ENCODE measurements at places on chromosomes 12 and 14.
A peak's percentile ranks its signal among the peaks of the same experiment; 100 is the strongest.

DNA sequence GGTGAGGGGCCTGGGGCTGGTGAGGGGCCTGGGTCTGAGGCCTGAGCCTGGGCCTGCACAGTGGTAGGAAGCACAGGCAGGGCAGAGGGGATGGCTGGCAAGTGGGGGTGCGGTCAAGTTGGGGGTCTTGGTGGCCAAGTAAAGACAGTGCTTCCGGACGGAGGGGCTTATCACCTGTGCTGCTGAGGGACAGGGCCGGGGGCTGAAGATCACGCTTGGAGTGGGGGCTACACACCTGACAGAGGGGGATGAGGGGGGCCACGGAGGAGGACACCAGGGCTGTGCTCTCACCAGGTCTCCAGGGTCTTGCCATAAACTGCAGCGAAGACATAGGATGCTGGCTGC, 12.2 kb downstream of the TEDC1 start:
- DNase-seq, result no peak

DNA sequence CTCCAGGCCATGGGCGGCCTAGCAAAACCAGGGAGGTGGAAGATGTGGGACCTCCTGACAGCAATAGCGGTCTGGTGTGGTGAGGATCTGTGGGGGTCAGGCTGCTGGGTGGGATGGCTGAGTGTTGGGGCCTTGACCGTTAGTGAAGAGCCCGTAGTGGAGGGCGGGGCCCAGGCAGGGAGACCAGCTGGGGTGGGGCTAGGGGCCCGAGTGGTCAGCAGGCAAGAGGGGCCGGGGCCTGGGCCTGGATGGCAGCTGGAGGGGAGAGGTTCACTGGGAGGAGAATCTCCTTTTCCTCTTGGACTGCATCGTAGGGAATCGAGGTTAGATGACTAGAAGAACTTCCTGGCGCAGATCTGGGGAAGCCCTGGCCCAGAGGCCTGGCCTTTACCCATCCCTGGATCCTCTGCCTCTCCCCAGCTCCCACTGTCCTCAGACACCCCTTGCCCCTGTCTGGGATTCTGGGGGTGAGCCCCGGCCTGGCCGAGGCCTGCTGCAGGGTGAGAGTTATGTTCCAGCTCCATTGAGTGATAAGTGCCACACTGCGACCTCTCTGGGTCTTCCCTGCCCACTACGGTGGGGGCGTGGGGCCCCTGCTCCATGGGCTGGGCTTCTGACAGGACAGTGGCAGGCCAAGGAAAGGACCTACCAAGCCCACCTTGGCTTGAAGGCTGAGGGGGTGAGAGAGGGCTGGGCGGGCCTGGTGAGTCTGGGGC, 47.1 kb downstream of the KRT80 start:
- DNase-seq, result no peak

GRCh38 chr14:79325557-79325956, 885.7 kb downstream of the DIO2 start:
- no peak for DNase-seq

GRCh38 chr12:21456291-21456780, 18.9 kb downstream of the PYROXD1 start:
- no peak for DNase-seq

GRCh38 chr14:38143170-38143569, 64.5 kb upstream of the SSTR1 start:
- DNase-seq, result no peak

- DNase-seq, result no peak
These were observed 6.6 kb upstream of the ABCD4 start for GRCh38 chr14:74309125-74310022.

DNA sequence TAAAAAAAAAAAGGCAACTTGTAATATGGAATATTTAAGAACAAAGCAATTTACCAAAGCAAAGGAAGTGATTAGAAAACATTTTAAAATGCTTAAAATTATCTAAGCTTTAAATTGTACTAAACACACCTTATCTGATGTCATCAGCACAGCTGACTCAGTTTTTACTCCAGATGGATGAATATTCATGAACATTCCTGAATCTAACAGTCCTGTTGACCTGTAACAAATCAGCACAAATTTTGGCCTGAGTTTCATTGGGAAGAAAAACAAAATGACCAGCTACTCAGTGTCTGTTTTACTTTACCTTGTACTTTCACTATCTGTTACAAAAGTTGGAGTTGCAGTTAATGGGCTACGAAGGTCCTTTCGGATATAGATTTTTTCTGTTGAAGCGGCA, 16.0 kb downstream of the NR2C1 start:
- DNase-seq, result no peak

- no peak for DNase-seq
These were observed 781.4 kb upstream of the TMEM132C start for GRCh38 chr12:127485528-127485927.

DNA sequence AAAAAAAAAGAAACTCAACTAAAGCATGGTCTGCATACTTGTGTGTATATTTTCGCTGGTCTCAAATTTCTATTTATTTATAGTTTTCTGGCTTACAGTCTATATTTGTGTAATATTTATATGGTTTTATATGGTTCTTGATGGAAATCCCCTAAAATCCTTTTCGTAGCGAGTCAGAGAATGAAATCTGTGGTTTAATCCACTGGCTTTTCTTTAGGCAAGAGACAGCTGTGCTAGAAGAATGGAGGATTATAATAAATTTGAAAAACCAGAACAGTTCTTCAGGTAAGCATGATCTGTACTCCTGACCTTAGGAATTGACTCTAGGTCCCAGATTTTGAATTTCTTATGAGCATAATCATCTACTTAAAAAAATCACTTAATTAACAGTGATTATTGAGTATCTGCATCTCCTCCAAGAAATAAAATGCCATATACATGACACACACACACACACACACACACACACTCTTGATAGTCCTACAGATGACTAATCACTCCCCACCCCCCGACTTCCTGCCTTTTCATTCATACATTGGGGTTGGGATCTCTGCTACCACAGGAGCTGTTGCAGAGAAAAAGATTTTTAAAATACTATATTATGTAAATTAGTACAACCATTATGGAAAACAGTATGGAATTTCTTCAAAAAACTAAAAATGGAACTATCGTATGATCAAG, 113.4 kb downstream of the CRADD start:
- DNase-seq, result no peak

GRCh38 chr14:20477211-20477876, 8.1 kb downstream of the PNP start:
- no peak for DNase-seq

DNA sequence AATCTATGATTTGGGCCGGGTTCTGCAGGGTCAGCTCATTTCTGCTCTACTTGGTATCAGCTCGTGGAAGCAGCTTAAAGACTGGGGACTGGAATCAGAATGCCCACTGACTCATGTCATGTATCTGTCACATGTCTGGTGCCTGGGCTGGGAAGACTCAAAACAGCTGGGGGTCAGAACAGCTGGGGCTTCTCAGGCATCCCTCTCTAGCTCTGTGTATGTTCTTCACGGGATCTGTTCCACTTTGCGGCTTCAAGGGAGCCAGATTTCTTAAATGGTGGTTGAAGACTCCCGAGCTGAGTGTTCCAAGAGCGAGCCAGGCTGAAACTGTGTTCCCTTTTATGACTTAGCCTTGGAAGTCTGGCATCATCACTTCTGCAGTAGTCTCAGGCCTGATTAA, 11.9 kb downstream of the AEBP2 start:
- no peak for DNase-seq

- DNase-seq, result no peak
These were observed 55.9 kb downstream of the ZFC3H1 start for GRCh38 chr12:71607494-71608330.

GRCh38 chr14:96821501-96821900, 24.3 kb downstream of the VRK1 start:
- no peak for DNase-seq

- DNase-seq, result no peak
These were observed 51.7 kb downstream of the MGST1 start for GRCh38 chr12:16399101-16399500.

GRCh38 chr14:60275932-60276331, 26.9 kb downstream of the PPM1A start:
- no peak for DNase-seq

GRCh38 chr12:104733717-104734175, 224.3 kb downstream of the SLC41A2 start:
- no peak for DNase-seq

DNA sequence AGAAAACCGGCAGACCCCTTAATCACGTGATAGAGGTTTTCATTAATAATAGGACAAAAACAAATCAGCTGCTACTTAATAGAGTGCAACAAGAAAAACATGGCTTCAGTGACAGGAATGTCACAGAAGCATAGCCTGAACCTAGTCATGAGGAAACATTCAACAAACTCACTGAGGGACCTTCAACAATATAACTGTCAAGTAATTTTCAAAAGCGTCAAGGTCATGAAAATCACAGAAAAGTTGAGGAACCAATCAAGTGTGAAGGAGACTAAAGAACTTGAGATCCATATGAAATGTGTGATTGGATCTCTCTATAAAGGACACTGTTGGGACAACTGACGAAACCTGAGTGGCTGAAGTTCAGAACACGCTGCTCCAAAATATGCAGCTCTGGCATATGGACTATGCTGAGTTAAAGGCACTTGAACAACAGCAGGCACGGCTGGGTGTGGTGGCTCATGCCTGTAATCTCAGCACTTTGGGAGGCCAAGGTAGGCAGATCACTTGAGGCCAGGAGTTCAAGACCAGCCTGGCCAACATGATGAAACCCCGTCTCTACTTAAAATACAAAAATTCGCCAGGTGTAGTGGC, 16.3 kb downstream of the NDUFA12 start:
- DNase-seq, result no peak

- no peak for DNase-seq
These were observed 1110.6 kb downstream of the SLC6A15 start for GRCh38 chr12:83801972-83802371.

GRCh38 chr12:45212064-45212463, 3.8 kb upstream of the ANO6 start:
- DNase-seq, result no peak

DNA sequence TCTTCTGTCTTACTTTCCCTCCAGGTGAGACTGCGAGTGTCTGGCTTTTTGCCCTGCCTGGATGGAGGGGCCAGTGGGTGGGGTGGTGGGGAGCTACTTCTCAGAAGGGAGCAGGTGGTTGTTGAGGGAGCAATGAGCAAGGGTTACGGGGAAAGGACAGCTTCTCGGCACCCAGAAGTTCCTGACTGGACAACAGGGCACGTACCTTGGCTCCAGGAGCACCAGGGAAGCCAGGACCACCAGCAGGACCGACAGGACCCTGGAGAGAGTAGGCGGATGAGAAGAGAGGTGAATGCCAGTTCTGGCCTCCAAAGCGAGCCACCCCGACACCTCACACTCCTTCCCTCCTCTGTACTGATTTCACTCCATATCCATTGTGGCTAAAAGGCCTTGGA, 15.3 kb downstream of the COL2A1 start:
- DNase-seq, result no peak

GRCh38 chr14:104866451-104867370, 1.6 kb downstream of the CEP170B start:
- DNase-seq, result no peak

DNA sequence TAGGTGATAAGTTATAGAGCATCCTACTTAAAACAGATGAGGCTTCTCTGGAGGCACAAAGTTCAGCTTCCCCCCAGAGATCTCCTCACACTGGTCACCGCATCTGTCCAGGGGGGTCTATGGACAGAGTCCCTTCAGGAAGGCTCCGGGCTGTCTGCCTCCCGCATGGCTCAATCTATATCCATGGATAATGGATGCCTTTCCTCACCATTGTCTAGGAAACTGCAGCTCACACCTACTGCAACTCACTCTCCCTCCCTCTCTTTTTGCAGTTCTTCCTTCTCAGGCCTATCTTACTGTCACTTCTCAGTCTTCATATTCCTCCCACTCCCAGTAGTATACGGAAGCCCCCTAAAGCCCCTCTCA, 100.6 kb upstream of the BCL2L14 start:
- DNase-seq, result no peak

- no peak for DNase-seq
These were observed 303.1 kb downstream of the VRK1 start for GRCh38 chr14:97100306-97100705.

DNA sequence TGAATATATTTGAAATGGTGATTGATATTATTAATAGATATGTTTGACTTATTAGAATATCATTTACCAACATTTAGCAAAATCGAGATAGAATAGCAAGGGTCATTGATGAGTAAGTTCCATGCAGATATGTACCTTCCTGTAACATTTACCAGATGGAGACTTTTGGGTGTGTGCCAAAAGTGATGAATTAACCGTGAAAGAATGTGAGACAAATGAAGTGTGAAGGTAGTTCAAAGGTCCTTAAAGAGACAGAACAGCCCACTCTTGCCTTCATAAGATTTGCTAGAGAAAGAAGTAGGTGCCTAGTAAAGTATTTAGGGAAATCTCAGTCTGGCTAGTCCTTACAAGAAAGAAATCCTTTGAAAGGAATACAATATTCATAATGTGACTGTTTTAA, 45.5 kb downstream of the FGD4 start:
- DNase-seq, result no peak

GRCh38 chr14:54567639-54568561, 972 bp downstream of the SAMD4A start:
- peak; percentile 77 for DNase-seq

- DNase-seq, result no peak
These were observed 58.5 kb downstream of the SPPL3 start for GRCh38 chr12:120845696-120846095.

GRCh38 chr12:121218588-121219352, 8.8 kb downstream of the P2RX4 start:
- no peak for DNase-seq

DNA sequence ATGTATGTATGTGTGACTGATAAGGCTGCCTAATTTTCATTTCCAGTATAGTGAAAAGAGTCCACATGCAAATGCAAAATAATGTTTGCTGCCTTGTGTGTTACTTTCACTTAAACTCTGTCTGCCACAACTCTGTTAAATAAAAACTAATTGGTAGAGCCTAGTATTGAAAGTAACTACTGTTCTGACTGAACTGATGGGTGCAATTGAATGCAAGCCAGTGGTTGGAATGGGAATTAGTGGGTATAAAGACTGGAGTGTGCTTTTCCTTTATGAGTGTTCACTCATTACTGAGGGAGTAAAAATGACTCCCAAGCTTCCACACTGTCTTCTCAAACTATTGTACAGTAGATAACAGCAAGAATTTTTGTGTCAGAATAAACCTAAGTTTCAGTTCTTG, 571.0 kb downstream of the TMTC2 start:
- no peak for DNase-seq

GRCh38 chr14:101894365-101895081, 69.8 kb upstream of the DYNC1H1 start:
- DNase-seq, result no peak

- no peak for DNase-seq
These were observed 96.8 kb downstream of the PPHLN1 start for GRCh38 chr12:42422785-42423184.

GRCh38 chr12:115341442-115341841, 657.5 kb upstream of the TBX3 start:
- DNase-seq, result no peak

Data from H1 (cell line).